HL-60 (cell line): ENCODE measurements at places on chromosomes 16 and 17.

DNA sequence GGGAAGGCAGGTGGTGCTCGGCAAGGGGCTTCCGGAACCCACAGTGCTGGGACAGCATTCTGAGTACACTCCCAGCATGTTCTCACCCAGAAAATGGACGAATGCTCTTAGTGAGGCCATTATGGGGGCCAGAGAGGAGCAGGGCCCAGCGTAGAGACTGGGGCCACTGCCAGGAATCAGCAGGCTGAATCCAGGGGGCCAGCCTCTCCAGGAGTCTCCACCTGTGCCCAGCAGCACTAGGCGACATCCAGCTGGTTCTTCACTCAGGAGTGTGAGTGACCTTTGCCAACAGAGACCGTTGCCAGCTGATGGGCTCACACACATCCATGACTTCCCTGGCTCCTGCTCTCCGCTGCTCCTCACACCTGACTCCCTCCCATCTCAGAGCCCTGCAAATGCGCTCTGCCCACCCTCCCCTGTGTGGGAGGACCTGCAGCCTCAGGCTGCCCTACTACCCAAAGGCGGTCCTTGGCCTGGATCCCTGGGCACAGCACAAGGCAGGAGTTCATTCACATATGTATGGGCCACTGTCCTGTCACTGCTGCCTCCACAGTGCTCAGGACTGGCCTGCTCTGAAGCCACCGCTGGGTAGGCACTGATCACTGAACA is 5.1 kb downstream of the RHBDF1 start:
- no peak for DNase-seq

DNA sequence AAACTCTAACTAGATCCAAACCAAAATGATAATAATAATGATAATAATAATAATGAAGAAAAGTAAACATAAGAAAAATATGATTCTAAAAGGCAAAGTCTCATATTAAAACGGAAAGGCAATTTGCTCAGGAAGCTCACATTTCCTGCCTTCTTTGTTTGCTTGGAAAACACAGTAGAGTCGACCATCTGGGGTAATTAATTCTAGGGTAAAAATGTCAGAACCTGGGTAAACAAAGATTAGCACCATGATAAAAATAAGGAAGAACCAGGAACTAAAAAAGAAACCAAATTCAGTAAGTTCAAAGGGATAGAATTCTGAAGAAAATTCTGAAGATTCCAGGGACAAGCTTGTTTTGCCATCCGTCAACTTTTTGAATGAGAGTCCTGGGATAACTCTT is 16.2 kb downstream of the KRABD2 start:
- DNase-seq, result no peak

DNA sequence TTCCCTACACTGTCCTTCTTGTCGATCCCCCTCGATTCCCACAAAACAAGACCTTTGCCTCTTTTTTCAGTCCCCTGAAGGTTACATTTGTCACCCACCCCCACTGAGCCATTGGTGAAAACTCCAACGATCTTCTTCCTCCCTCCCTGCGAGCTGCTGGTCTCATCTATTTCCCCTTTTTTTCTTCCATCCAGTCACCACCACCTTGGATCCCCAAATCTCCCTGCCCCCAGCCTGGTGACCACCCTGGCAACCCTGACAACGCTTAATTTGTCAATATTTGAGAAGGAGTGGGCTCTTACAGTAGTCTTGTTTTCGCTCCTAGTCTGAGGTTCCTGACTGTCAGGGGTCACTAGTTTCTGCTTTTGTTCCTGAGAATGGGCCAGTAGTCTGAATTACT is 62.9 kb downstream of the SMPD3 start:
- no peak for DNase-seq

GRCh38 chr16:29784157-29784556 is 6.1 kb downstream of the ZG16 start:
- DNase-seq, result no peak

DNA sequence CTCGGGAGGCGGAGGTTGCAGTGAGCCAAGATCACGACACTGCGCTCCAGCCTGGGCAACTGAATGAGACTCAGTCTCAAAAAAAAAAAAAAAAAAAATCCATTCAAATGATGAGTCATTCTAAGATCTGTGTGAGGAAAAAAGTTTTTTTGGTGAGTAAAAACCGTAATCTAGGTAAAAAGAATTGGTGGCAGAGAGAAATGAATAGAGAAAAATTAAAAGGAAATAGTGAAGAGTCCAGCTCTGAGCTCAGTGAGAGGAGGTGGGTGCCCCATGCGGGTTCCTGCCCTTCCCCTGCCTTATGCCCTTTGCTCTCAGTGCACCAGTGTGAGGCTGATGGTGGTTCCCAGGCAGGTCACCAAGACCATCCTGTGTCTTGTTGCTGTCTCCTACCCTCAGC is 20.9 kb downstream of the GAN start:
- DNase-seq, result no peak

DNA sequence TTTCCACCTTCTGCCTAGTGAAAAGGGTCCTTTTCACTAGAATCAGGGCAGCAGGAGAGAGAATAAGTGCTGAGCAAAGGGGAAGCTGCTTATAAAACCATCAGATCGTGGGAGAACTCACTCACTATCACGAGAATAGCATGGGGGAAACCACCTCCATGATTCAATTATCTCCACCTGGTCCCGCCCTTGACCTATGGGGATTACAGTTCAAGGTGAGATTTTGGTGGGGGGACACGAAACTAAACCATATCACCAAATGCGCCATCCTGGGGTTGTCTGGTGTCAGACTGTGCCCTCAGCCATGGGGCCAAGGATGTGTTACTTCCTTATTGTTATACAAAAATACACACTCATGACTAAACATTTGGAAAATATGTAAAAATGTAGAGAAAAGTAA is 10.4 kb upstream of the KATNB1 start:
- DNase-seq, result no peak

- DNase-seq, result no peak
Measured at GRCh38 chr16:30766206-30766932, 4.2 kb downstream of the RNF40 start.

GRCh38 chr16:75798714-75799113 is 72.4 kb upstream of the CPHXL start:
- DNase-seq, result no peak

DNA sequence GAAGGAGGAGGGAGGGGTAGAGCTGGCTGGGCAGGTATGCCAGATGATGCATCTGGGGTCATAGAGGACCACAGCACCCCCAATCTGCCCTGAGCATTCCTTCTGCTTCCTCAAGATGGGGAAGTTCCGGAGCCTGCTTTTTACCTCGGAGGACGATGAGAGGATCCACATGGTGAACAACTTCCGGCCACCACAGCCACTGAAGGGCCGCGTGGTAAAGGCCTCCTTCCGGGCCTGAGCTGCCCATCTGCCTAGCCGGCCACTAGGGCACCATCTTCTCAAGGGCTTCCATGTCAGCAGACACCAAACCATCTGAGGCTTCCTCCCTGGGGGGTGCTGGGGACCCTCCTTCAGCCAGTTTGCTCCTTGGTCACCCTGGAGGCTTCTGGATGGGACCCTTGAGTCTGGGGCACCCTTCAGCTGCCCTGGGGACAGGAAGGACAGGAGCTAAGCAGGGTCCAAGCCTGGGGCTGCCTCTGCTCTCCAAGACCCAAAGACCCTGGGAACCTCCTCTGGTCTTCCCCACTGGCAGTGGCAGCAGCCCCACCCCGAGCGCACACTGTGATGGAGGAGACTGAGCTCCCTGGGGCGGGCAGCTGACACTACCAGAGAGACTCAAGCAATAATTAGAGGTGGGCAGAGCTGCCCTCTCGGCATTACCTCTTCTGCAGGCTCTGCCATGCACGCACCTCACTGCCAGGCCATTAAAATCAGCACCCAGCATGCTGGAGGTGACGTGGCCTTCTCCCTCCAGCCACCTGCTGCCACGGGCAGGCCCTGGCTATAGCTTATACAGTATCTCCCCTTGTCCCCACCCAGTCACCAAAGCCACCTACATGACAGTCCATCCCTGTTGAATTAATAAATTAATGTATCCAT is 9.3 kb downstream of the CA7 start:
- peak; percentile 57 for DNase-seq

GRCh38 chr16:19583665-19584300 is 28.3 kb downstream of the VPS35L start:
- DNase-seq, result peak; percentile 47

DNA sequence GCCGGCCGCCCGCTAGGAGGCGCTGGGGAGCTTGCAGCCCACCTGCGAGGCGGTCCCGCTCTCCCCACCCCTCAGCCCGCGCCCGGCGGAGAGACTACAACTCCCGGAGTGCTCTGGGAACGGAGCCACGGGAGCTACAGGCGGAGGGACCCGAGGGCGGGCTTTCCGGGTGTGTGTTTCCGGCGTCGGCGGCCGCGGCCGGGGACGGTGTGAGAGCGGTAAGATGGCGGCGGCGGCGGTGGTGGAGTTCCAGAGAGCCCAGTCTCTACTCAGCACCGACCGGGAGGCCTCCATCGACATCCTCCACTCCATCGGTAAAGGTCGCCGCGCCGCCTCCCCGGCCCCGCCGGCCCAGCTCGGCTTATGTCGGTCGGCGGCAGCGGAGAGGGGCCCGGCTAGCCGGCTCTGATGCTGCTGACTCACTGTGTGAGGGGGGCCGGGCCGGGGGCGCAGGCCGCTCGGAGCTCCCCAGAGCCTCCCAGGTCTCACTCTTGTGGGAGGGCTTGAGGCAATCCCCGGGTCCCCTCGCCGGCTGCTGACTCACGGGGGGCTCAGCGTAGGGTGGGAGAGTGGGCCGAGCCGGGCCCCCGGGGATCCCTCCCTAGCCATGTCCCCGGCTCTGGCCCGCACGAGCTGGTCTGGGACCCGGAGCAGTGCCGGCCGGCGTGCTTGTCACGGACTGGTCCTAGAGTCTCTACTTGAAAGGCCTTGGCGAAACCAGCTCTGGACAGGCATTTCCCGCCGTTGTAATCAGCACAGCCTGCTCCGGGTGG is at the start of gene PSMD11:
Gene PSMD11, plus strand, starts transcription at position 210 of the 773 bp plus-strand sequence. Its CDS starts 14 bp downstream, at position 224.
- peak; percentile 86 for DNase-seq

DNA sequence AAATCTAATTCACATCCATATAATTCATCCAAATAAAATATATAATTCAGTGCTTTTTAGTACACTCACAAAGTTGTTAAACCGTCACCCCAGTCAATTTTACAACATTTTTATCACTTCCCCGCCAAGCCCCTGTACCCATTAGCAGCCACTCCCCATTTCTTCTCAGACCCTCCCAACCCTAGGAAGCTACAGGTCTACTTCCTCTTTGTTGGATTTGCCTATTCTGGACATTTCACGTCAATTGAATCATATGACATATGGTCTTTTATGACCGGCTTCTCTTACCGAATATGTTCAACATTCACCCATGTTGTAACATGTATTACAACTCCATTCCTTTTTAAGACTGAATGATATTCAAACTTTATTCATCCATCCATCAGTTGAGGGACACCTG is 19.9 kb upstream of the MLKL start:
- no peak for DNase-seq

GRCh38 chr16:88782454-88783390 is 2.3 kb downstream of the PIEZO1 start:
- no peak for DNase-seq

GRCh38 chr17:80024206-80024972 is 11.3 kb downstream of the TBC1D16 start:
- no peak for DNase-seq

- DNase-seq, result no peak
Measured at GRCh38 chr17:74427763-74428153, 4.1 kb upstream of the GPRC5C start.

- DNase-seq, result no peak
Measured at GRCh38 chr16:27364493-27365141, 37.4 kb upstream of the IL21R start.

DNA sequence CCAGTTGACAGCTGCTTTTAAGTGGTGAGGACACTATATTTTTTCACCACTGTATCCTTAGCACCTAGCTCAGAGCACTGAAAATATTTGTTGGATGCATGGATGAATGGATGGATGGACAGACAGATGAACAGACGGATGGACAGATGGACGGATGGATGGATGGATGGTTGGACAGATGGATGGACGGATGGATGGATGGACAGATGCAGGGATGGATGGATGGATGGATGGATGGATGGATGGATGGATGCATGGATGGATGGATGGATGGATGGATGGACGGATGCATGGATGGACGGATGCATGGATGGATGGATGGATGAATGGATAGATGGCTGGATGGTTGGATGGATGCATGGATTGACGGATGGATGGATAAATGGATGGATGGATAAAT is 12.4 kb upstream of the SLC5A11 start:
- DNase-seq, result no peak

DNA sequence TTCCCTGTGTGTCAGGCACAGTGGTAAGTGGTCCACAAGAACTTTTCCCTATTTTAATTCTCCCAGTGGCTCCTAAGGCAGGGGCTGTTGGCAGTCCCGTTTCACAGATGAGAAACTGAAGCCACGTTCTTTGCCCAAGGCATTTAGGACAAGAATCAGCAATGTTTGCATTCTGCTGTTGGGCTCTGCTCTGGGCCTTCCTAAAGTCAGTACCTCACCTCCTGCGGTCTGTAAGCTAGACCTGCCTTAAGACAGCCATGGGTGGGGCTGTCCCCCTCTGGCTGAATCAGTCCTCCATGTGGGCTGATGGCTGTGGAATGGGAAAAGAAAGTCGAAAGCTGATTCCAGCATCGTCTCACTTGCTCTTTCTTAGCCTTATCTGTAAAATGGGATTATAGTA is 304.8 kb downstream of the MAF start:
- no peak for DNase-seq

GRCh38 chr17:56897646-56898424 is 16.0 kb downstream of the TRIM25 start:
- DNase-seq, result no peak

- DNase-seq, result no peak
Measured at GRCh38 chr17:2170023-2170422, 115.1 kb downstream of the HIC1 start.

DNA sequence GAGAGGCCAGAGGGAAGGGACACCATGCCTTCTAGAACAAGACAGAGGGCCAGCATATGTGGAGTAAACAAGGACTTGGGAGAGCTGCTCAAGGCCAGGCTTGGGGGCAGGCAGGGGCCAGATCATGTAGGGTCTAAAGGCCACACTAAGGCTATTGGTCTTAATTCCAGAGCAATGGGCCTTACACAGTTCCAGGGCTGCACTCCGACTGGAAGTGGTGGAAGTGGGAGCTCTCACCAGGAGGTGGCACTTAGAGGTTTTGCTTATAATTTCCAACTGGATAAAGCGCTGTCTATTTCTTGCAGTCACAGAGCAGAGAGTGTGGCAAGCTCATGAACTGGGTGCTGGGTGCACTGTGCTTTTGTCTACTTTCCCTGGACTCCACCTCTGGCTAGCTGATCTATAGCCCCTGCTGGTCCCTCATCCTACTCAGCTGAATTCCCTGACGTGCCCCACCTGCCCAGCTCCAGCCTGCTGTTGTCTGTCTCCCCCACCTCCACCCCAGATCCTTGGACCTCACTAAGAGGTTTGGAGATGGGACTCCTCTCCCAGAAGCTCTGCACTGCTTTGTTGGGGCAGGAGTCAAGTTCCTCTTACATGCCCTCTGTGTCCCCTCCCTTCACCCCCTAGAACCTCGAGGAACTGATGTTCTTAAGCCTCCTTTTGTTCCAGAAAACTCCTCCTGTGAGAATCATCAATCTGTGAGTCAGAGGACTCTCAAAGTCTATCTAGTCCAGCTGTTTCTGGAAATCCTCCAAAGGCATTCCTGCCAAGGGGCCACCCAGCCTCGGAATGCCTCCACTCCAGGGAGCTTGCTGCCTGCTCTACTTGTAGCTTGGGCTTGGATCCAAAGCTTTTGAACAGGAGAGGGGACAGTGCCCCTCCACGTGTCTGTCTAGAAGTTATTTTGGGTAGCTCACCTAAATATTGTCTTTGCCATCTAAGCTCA is 48.1 kb upstream of the KSR1 start:
- no peak for DNase-seq
